IMR-90 (cell line): ENCODE measurements at places on chromosomes 1 and 21. TPM values are rescaled to one million over a fixed set of nuclear protein-coding genes. Genes with fewer than 3 reads are reported as not detected.

Gene SEMA4A
- 0.18 and 0.28 TPM in 2 replicates for total RNA-seq

Gene SLC30A1
- total RNA-seq, result 8.4 and 17.8 TPM in 2 replicates

Gene ERVH48-1
- under 0.01 TPM in 1 of 2 replicates, not detected in the other for total RNA-seq

Gene TLCD4
- 0.36 and 0.83 TPM in 2 replicates for total RNA-seq

Gene UTS2
- not detected in 2 replicates for total RNA-seq
